ENCODE measurements at places on chromosomes 6 and 20. TPM values are rescaled to one million over a fixed set of nuclear protein-coding genes. Genes with fewer than 3 reads are reported as not detected.
A peak's percentile ranks its signal among the peaks of the same experiment; 100 is the strongest.

Gene ORC3
- 36.1 TPM for total RNA-seq

Gene FRK
- not detected for total RNA-seq

Gene ZSCAN23
- total RNA-seq, result 2.0 TPM

Gene ALDH5A1
- total RNA-seq, result 16.8 TPM

Gene SYNDIG1
- total RNA-seq, result not detected

- DNase-seq, result no peak
- no peak overlapping the region for H3K4me3 ChIP-seq
- peak overlapping the region; percentile 75 for H3K27ac ChIP-seq
- H3K27me3 ChIP-seq, result no peaks in the 10 kb centered on the region
- peaks cover 67% of the 10 kb centered on the region for H3K4me1 ChIP-seq
These were observed 72.4 kb downstream of the BACH2 start for GRCh38 chr6:90224196-90224595.

- peaks cover 16% of the 10 kb centered on the region for H3K4me1 ChIP-seq
- peaks cover 27% of the 10 kb centered on the region for H3K27me3 ChIP-seq
- no peaks in the 10 kb centered on the region for H3K36me3 ChIP-seq
- H3K4me3 ChIP-seq, result peak overlapping the region; percentile 89
These were observed 124.5 kb downstream of the MRPL14 start for GRCh38 chr6:44002593-44003344.

GRCh38 chr20:58038123-58038654 is 190.3 kb downstream of the ANKRD60 start:
- no peak overlapping the region for H3K4me3 ChIP-seq
- DNase-seq, result no peak
- H3K4me1 ChIP-seq, result peaks cover 4% of the 10 kb centered on the region

GRCh38 chr6:106187424-106187982 is 101.4 kb downstream of the PRDM1 start:
- DNase-seq, result no peak
- no peaks in the 10 kb centered on the region for H3K27me3 ChIP-seq
- H3K4me3 ChIP-seq, result no peak overlapping the region
- H3K4me1 ChIP-seq, result peaks cover 38% of the 10 kb centered on the region
- peaks cover 7% of the 10 kb centered on the region for H3K36me3 ChIP-seq
- H3K27ac ChIP-seq, result no peak overlapping the region

- no peak overlapping the region for H3K27ac ChIP-seq
- no peaks in the 10 kb centered on the region for H3K36me3 ChIP-seq
- no peaks in the 10 kb centered on the region for H3K27me3 ChIP-seq
- no peaks in the 10 kb centered on the region for H3K4me1 ChIP-seq
These were observed 112.7 kb upstream of the PRL start for GRCh38 chr6:22409486-22409885.

- peak overlapping the region; percentile 69 for H3K27ac ChIP-seq
- peak; percentile 51 for DNase-seq
- peaks cover 14% of the 10 kb centered on the region for H3K36me3 ChIP-seq
- H3K27me3 ChIP-seq, result no peaks in the 10 kb centered on the region
- peak overlapping the region; percentile 68 for H3K4me3 ChIP-seq
These were observed 88.9 kb downstream of the HIVEP2 start for GRCh38 chr6:142855893-142856623.

DNA sequence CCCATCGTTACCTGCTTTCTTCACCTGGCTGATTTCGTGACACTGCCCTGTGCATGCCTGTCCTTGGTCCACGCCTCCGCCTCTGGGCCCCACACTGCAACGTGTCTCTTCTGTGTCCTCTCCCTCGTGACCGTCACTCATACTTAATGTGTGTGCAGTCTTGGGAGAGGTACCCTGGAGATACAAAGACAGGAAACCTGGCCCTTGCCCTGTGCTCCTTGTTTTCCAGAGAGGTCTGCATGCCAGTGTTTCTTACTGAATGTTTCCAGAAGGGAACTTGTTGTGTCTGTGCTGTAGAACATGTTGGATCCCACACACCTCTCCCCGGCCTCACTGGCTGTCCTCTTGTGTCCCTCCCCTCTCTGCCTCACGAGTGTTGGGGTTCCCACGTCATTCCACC is 45.8 kb downstream of the SNX9 start:
- H3K27ac ChIP-seq, result no peak overlapping the region
- H3K4me1 ChIP-seq, result peaks cover 34% of the 10 kb centered on the region
- peaks cover 17% of the 10 kb centered on the region for H3K36me3 ChIP-seq
- H3K27me3 ChIP-seq, result no peaks in the 10 kb centered on the region
- no peak overlapping the region for H3K4me3 ChIP-seq

DNA sequence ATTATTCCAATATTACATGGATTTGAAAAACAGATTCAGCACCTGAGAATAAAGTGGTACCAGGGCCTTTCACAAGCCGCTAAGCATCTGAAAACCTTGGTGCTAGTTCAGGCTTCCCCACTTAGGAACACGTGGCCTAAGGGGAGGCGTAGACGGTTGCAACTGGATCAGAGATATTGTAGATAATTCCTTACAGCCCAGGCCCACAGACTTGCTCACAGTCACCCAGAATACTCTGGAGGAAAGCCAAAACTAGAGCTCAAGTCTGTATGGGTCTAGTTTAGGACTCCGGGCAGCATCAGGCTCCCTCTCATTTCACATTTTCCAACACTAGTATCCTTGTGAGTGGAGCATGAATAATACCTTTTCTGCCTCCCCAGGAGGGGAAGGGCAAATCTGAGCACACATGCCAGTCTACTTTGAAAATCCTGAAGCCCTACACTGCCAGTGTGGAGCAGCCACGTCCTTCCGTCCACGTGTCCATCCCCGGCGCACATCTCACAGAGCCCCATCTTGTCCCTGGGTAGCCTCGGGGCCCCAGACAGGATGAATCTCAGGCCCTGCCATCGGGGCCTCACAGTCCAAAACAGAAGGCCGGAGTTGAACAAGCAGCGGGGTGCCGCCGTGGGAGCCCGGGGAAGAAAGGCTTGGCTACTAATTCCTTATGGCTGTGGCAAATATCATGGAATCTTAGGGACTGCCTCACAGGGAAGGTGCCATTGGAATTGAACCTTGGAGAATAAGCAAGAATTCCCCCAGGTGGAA is 299.3 kb downstream of the NRN1 start:
- no peak for DNase-seq
- peaks cover 16% of the 10 kb centered on the region for H3K4me1 ChIP-seq
- no peak overlapping the region for H3K27ac ChIP-seq
- no peak overlapping the region for H3K4me3 ChIP-seq
- H3K36me3 ChIP-seq, result no peaks in the 10 kb centered on the region

DNA sequence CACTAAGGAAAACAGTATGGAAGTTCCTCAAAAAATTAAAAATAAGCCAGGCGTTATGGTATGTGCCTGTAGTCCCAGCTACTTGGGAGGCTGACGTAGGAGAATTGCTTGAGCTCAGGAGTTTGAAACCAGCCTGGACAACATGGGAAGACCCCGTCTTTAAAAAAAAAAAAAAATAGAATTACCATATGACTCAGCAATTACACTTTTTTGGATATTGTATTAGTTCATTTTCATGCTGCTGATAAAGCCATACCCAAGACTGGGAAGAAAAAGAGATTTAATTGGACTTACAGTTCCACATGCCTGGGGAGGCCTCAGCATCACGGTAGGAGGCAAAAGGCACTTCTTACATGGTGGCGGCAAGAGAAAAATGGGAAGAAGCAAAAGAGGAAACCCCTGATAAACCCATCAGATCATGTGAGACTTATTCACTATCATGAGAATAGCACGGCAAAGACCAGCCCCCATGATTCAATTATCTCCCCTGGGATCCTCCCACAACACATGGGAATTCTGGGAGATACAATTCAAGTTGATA is 10.8 kb upstream of the SMIM29 start:
- no peak for DNase-seq
- H3K27me3 ChIP-seq, result no peaks in the 10 kb centered on the region
- H3K36me3 ChIP-seq, result peaks cover 3% of the 10 kb centered on the region
- H3K4me1 ChIP-seq, result no peaks in the 10 kb centered on the region
- no peak overlapping the region for H3K4me3 ChIP-seq
- no peak overlapping the region for H3K27ac ChIP-seq

DNA sequence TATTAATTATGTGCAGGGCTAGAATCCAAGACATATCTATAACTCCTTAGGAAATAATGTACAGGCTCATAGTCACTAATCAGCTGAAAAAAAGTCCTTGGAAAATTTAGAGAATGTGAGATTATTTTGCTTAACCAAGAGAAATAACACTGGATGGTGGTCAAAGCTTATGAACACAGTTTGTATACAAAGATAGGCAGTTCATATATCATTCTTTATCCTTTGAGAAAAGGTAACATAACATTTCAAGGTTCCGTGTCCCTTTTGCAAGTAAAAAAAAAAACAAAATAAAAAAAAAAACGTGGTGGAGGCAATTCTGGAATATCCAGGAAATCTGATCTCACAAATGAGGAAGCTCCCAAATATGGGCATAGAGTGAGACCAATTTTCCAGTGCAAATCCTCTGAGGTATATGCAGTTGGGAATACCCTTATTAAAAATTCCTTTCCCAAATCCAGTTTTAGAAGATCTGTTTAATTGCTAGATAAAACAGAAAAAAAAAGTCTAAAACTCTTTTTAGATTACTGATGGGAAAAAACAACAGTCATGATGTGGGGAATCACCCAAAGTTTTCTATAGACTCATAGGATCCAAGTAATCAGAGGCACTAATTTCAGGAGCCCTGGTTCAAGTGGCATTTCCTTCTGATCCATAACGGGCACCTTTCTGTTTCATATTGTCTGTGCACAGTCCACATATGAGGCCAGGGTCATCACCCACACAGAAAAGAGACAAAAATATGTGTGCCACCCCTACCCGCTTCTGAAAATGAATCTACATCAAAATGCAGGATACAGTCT is 17.7 kb upstream of the TNFAIP3 start:
- H3K4me1 ChIP-seq, result peaks cover 35% of the 10 kb centered on the region
- H3K27ac ChIP-seq, result peak overlapping the region; percentile 2
- H3K4me3 ChIP-seq, result no peak overlapping the region
- H3K36me3 ChIP-seq, result peaks cover 2% of the 10 kb centered on the region
- H3K27me3 ChIP-seq, result no peaks in the 10 kb centered on the region

DNA sequence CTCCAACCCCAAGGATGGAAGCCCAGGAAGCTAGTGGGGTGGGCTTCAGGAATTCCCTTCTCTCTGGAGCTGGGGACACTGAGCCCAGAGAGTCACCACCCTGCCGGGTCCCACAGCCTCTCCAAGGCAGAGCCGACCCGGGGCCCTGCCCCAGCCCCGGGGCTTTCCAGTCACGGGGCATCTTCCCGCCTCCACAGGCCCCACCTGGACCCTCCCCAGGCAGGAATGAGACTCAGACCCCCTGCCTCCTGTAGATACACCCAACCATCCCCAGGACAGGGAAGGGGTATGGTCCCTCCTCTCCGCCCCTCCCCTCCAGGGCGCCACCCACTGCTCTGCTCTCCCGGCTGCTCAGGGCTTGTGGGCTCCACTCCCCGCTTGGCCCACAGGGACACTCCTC is 53.3 kb downstream of the GRM4 start:
- no peak overlapping the region for H3K27ac ChIP-seq
- peaks cover 16% of the 10 kb centered on the region for H3K27me3 ChIP-seq
- H3K36me3 ChIP-seq, result no peaks in the 10 kb centered on the region
- no peak overlapping the region for H3K4me3 ChIP-seq
- DNase-seq, result no peak

DNA sequence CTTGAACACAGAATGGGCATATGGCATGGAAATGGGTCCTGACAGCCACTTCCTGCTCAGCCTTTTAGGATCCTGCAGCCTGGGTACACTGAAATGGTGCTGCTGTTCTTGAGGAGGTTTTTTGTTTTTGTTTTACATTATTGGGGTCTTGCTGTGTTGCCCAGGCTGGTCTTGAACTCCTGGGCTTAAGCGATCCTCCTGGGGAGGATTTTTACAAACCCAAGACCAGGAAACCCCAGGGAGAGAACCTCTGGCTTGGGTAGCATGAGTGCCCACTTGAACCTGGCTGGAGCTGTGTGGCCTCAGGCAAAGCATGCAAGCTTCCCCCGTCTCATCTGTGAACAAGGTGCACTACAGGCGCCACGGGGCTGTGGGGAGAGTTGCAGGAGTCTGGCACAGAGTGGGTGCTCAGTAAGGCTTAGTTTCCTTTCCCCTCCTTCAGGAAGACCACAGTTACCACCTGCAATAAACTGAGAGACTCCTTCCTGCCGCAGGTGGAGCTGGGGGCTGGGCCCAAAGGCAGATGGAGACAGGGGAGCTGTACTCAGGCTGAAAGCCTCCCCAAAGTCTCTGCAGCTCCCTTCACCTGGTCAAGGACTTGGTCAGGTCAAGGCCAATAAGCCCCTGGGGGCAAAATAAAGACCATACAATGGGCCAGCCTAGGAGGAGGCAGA is 1.8 kb downstream of the SLA2 start:
- H3K27ac ChIP-seq, result peak overlapping the region; percentile 98
- peaks cover 45% of the 10 kb centered on the region for H3K4me1 ChIP-seq

DNA sequence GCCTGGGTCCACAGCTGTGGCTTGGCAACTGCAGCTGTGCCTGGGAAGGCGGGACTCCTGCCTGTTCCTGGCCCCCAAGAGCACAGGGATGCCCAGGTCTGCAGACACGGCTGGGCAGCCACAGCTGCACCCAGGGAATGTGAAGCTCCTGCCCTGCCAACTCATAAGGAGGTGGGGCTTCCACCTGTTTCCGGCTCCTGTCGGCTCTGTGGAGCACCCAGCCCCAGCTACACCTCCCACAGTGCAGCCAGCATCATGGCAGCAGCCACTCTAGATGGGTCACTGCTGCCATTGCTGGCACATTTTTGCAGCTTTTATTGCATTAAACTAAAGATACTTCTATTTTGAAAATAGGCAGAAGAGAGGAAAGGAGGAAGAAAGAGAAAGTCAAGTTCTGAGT is 207.9 kb downstream of the SAMD5 start:
- no peaks in the 10 kb centered on the region for H3K27me3 ChIP-seq
- no peak overlapping the region for H3K27ac ChIP-seq
- H3K4me3 ChIP-seq, result no peak overlapping the region
- DNase-seq, result no peak
- no peaks in the 10 kb centered on the region for H3K4me1 ChIP-seq

GRCh38 chr6:37483917-37484785 is 15.5 kb downstream of the CCDC167 start:
- no peak overlapping the region for H3K4me3 ChIP-seq
- H3K27me3 ChIP-seq, result no peaks in the 10 kb centered on the region
- peaks cover 14% of the 10 kb centered on the region for H3K4me1 ChIP-seq
- peak; percentile 79 for DNase-seq
- peaks cover 23% of the 10 kb centered on the region for H3K36me3 ChIP-seq
- H3K27ac ChIP-seq, result no peak overlapping the region

DNA sequence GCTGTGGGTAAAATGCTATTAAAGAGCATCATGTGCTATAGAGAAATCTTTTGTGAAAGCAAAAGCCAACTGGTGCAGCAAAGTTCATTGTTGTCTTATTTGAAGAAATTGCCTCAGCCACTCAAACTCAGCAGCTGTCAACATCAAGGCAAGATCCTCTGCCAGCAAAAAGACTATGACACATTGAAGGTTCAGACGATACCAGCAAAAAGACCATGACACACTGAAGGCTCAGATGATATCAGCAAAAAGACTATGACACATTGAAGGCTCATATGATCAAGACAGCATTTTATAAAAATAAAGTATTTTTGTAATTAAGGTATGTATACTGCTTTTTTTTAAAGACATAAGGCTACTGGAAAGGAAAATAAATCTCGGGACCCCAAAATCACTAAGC is 118.4 kb upstream of the RUNX2 start:
- no peak overlapping the region for H3K4me3 ChIP-seq
- H3K27ac ChIP-seq, result no peak overlapping the region
- no peaks in the 10 kb centered on the region for H3K27me3 ChIP-seq
- peaks cover 14% of the 10 kb centered on the region for H3K36me3 ChIP-seq
- H3K4me1 ChIP-seq, result peaks cover 19% of the 10 kb centered on the region
